ENCODE measurements at places on chromosomes 4 and X. TPM values are rescaled to one million over a fixed set of nuclear protein-coding genes. Genes with fewer than 3 reads are reported as not detected.

DNA sequence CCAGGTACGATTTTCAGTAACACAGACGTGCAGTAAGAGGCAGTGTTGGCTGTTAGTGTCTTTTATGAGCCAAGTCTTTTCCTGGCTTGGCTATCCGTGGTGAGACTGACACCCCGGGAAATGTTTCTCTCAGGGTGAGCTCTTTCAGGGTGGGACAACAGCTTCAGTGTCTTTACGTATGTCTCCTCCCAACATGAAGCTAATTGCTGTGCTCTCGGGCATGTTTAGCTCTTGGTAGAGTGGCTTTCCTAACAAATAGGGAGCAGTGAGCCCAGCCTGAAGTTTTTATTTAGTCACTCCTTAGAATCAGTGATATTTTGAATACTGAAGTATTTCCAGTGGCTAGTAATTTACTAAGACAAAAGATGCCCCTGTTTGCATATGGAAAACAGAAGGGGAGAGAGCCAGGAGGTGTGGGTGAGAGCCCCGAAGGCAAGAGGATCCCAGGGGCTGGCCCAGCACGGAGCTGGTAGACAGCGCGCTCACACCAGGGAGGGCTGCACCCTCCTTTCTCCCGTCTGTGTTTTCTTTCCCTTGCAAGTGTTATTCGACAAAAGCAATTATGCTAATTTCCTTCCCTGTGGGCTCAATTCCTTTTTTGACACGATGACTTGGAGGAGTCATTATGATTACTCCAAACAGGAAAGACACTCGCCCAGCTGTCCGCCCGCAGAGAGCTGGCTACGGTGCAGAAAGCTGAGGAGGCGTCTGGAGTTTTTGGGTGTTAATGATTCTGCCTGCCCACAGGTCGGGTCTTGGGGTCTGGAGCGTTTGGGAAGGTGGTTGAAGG is 47.7 kb downstream of the PDGFRA start:
- no peak for DNase-seq

DNA sequence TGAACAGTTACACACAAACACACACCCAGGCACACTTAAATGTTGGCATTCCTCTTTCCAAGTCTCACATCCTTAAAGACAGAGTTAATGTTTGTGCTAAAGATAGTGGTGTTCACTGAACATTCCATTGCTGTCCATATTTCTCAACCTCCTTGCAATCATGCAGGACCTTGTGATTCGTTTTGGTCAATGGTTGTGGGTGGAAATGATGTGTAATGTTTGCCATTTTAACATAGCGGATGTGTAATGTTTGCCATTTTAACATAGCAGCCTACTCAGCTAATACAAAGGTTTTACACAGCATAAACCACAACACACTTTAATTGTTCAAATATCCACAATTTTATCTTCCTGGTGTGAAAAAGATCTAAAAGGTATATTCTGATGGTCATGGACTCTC is 93.9 kb downstream of the CEP44 start:
- no peak for DNase-seq

GRCh38 chrX:150028692-150029091 is 90.4 kb upstream of the EOLA2 start:
- no peak for DNase-seq

DNA sequence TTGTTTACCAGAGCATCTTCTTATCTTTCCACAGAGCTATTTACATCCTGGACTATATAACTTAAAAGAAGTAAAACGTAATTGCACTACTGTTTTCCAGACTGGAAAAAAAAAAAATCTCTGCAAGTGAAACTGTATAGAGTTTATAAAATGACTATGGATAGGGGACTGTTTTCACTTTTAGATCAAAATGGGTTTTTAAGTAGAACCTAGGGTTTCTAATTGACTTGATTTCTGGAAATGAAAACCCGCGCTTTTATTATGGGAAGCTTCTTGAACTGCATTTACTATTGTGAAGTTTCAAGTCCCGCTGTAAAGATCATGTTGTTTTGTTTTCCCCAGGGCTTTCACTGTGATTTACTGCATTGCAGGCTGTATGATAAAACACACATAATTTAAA is 162.7 kb downstream of the STIM2 start:
- no peak for DNase-seq

GRCh38 chr4:7653510-7654369 is 219.0 kb upstream of the PSAPL1 start:
- DNase-seq: no peak

DNA sequence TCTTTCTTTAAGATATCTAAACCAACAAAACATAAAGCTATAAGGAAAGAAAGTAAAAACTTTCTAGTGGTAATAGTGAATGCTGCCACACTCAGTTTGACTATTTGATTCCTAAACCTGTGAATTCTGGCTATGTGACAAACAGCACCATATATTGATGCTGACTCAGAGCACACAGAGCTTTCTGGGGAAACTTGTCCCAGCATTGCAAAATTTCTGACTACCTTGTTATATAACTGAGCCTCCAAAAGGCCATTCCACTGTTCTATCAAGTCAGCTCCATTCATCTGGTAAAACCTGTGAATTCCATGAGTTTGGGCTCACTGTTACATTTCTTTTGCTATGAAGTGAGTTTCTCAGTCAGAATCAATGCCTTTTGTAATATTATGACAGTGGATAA is 1229.7 kb downstream of the PCDH18 start:
- no peak for DNase-seq

- DNase-seq: no peak
Observed at GRCh38 chr4:177968817-177969442, 526.7 kb upstream of the AGA start.

GRCh38 chrX:148495176-148495575 is 5.2 kb upstream of the AFF2 start:
- no peak for DNase-seq

DNA sequence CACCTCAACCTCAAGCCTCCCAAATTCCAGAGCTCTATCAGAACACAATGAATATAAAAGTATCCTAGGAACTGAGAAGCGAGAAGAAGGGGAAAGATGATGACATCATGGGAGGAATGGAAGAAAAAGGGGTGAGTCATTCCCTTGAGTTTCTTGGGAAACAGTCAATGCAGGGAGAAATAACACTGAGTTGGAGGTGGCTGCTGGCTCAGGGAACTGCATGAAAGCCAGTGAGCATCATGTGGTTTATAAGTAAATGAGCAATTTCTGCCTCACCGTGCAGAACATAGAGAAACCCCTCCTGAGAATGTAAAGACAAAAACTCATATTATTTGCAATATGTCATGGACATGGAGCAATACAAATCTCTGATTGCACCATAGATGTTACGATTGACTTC is 73.3 kb downstream of the SHOX start:
- no peak for DNase-seq

GRCh38 chr4:41179498-41180195 is 34.7 kb downstream of the APBB2 start:
- no peak for DNase-seq

GRCh38 chr4:108159845-108160244 is 8.9 kb downstream of the LEF1 start:
- no peak for DNase-seq

GRCh38 chr4:183300070-183300469 is 20.0 kb downstream of the CLDN22 start:
- no peak for DNase-seq

GRCh38 chr4:123535037-123535748 is 138.6 kb downstream of the SPRY1 start:
- DNase-seq: no peak

DNA sequence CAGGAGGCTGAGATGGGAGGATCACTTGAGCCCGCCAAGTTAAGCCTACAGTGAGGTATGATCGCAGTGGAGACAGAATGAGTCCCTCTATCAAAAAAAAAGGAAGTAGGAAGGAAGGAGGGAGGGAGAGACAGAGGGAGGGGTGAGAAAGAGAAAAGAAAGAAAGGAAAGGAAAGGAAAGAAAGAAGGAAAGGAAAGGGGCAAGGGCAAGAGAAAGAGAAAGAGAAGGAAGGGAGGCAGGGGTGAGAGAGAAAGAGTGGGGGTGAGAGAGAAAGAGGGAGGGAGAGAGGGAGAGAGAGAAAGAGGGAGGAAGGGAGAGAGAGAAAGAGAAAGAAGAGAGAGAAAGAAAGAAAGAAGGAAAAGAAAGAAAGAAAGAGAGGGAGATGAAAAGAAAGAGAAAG is 13.2 kb downstream of the ELF2 start:
- DNase-seq: no peak

DNA sequence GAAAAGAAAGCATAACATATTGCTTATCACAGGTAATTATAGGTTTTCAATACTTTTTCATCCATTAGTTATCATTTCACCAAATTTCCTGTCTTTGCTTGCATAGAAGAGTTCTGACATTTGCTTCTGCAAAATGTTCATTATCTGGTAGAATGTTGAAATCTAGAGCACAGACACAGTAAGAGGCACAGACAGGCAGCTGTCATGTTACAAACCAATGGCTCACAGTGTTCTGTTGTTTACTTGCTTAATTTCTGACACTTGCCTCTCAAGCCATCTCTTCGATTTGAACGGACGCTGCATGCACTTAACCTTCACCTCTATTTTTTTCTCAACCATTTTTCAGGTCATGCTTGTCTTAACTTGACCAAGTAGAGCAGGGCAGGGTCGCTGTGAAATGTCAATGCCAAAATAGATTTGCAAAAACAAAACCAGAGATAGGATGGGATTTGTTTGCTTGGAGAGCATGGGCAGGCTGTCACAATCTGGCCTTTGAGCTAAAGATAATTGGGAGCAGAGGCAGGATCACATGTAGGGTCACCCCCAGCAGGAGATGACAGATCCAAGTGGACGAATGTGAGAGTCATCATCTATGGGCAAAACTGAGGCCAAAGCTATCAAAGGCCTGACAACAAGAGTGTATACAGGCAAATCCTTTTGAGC is 292.3 kb downstream of the SMARCA1 start:
- no peak for DNase-seq

DNA sequence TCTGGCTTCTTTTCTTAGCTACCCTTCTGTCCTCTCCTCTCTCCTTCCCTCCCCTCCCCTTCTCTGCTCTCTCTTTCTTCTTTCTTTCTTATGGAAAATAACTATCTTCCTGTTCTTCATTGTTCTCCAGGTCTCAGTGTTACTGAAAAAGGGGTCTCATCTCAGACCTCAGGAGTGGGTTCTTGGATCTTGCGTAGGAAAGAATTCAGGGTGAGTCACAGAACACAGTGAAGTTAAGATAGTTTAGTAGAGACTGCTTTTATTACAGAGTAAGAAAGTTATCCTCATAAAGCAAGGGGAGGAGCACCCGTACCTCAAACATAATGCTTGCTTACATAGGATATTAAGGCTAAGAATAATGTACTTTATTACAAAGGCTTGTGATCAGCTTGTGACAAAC is 31.8 kb upstream of the CWH43 start:
- DNase-seq: no peak

DNA sequence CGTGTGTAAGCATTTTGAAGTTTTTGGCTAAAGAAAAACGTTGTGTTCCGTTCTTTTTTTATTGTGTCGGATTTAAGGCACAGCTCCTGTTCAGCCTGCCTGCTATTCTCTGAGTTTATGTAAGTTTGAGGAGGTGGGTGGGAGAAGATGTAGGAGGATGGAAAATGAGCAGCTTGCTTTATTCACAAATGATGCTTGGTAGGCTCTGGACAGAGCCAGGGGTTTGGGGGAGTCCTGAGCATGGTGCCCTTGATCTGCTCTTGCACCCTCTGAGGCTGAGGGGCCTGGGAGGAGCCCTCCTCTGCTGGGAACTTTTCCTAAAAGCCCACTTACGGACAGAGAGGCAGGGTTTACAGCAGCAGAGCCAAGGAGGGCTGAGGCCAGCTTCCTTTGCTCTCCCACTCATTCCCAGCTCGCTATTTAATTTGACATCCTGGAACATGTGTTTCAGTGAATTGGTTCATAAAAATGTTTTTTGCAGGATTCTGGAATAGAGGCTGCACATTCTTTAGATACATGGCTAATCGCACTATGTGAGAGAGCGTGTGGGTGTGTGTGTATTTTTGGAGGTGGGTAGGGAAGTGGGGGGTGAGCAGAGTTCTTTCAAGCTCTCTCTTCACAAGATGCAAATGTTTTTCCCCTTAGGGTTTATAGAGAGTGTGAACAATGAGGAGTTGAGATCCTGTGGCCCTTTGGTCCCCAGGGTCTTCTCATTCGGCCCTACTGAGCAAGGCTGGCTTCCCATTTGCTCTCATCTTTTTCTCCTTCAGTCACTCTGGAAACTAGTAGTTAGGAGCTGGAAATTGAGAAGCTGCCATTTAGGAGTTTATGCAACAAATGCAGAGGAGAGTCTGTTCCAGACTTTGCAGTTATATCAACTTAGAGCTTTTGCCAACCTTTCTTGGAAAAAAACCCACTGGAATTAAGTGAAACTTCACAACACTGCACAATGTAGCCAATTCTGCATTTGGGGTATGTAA is 32.1 kb downstream of the TMEM131L start:
- DNase-seq: no peak

DNA sequence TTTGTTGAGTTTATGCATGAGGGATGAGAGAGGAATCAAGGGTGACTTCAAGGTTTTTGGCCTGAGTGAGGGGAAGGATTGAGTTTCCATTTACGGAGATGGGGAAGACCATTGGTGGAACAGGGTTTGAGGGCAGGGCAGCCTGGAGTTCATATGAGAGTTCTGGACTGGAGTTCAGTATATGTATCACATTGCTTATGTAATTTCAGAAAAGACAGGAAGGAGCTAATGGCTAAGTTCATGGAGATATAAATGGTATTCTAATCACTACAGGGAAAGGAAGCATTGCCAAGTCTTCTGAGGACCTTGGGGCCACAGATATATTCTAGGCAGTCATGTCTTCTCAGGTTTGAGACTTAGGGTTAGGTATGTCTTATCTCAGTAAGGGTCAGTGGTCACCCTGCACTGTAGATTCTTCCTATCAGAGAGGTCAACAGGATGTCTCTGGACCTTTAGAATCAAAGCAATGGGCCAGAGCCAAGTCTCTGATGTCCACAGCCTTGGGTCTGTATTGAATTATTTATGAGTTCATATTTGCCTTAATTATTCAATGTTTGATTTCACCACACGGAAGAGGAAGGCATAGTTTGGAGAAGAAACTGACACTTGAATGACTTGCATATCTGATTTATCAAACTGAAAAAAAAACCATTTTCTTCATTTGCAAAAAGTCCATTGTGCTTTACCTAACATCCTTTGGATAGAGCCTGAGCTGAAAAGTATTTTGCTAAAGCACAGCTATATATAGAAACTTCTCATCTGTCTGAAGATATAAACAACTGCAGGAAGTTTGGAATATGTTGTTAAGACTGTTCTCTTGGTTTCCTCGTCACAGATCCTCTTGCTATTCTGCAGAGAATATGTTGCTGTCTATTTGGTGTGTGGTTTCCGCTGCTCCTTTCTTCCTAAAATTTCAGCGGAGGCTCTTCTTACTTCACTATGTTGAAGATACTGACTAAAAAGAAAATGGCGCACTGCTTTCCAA is 139.5 kb downstream of the PDGFRA start:
- DNase-seq: no peak

- DNase-seq: no peak
Observed at GRCh38 chr4:18291256-18291655, 269.7 kb upstream of the LCORL start.

MAGEC3 gene
- total RNA-seq: not detected

DIAPH2 gene
- 30.3 TPM for total RNA-seq

PIR gene
- 14.9 TPM for total RNA-seq

CNKSR2 gene
- 4.8 TPM for total RNA-seq

FGFR3 gene
- total RNA-seq: 2.5 TPM

PARM1 gene
- total RNA-seq: 22.6 TPM

SRPX2 gene
- 7.4 TPM for total RNA-seq

Data from uterus (tissue), 4 donors.